ENCODE measurements at places on chromosomes 1 and 21. TPM values are rescaled to one million over a fixed set of nuclear protein-coding genes. Genes with fewer than 3 reads are reported as not detected.

The OBSCN gene
- 15.4 TPM for total RNA-seq

The CLCA4 gene
- not detected for total RNA-seq

The ATP6V1G3 gene
- total RNA-seq = not detected

The KCNJ9 gene
- total RNA-seq = not detected

The BEST4 gene
- total RNA-seq = 0.49 TPM

The SLC9C2 gene
- not detected for total RNA-seq

The CENPF gene
- total RNA-seq = 78.4 TPM

The MR1 gene
- 38.8 TPM for total RNA-seq

The RBM11 gene
- total RNA-seq = 0.56 TPM

The GBP6 gene
- 4.2 TPM for total RNA-seq
